Germinal center (tissue), 1 donor: ENCODE measurements at places on chromosomes 5 and 9.

DNA sequence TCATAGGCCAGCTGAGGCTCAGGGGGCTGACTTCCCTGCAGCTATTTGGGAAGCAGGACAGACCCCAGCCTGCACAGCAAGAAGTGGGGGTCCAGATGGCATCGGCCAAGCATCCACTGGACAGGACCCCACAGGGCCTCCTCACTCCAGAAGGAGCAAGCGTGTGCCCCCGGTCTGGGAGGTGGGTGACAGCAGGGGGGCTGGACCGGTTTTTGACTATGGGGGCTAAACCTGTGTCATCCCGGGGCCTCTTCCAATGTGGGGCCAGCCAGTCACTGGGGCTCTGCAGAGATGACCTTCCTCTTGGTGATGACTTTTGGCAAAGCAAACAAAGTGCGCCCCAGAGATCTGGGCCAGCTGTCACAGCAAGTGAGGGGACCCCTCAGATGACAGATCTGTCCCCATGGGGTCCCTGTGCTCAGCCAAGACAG, 163.9 kb downstream of the OLFM1 start:
- DNase-seq, result no peak

DNA sequence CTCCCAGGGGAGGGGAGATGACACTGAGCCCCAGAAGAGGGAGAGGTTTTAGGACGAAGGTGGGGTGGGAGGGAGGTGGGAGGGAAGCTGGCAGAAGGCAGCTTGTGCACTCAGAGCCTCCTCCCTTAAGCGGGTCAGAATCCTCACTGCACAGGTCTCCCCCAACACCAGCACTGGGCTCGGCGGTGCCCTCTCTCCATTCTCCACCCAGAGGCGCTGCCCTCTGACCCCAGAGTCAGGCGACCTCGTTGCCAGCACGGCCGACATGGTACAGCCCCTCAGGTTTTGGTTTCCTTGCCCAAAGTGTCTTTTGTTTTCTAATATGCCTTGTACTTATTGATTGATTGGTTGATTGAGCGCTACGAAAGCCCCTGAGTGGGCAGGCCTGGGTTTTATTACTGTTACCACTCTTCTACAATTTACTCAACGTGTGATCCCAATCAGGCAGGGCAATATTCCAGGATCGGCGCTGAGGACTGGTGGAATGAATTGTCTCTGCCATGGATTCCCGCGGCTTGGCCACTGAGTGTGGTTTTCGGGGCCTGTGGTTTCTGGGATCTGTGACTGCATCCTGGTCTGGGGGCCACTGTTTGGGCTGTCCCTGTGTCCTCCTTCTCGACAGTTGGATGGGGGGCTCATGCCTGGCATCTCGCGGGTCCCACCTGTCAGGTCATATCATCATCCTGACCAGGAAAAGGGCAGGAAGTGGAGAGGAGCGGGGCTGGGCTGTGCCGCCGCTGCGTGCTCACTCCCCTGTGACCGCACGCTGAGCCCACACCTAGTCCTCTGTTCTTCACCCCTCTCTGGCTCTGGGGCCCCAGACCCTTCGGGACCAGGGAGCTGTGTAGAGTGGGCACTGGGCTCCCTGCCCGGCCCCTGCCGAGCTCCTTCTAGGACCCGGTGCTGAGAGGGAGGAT, 9.6 kb upstream of the FCN2 start:
- no peak for DNase-seq

DNA sequence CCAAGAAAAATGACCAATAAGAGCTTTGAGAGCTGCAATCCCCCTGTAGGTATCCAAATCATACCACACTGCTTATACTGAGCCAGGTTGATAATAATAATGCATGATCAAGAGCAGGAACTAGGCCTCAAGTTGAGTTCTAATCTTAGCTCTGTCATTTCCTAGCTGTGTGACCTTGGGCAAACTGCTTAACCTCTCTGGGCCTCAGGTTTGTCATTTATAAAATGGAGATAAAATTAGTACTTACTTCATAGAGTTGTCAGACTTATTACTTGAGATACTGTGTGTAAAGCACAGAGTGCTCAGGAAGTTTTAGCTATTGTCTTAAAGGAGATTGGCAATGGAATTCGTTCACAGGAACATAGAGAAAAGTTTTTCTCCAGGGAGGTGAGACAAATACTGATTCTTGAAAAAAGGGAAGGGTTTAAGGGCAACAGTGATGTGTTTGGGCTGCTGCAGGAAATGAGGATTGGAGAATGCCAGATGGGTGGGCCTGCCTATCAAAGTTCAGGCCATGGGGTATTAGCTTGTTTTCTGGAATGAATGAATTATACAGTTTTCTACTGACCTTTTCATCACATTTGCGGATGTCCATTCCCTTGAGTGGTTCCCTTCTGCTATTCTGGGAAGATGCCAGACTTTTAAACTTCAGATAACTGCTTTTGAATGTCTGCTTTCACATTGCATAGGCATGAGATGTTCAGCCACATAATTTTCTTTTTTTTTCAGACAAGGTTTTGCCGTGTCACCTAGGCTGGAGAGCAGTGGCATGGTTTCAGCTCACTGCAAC, 10.2 kb upstream of the ATP6V0E1 start:
- DNase-seq, result no peak

- DNase-seq, result no peak
Observed at GRCh38 chr5:56342616-56343015, 109.5 kb upstream of the ANKRD55 start.

- DNase-seq, result peak; percentile 92
Observed at GRCh38 chr9:122213589-122214413, 15.0 kb downstream of the LHX6 start.

- DNase-seq, result no peak
Observed at GRCh38 chr9:129333617-129334104, 155.6 kb upstream of the IER5L start.

GRCh38 chr9:116144555-116144954, 9.0 kb upstream of the PAPPA start:
- DNase-seq, result no peak
